ENCODE measurements at places on chromosomes 5 and 9. TPM values are rescaled to one million over a fixed set of nuclear protein-coding genes. Genes with fewer than 3 reads are reported as not detected.

The CCL27 gene
- not detected for total RNA-seq

The PTGES gene
- total RNA-seq = 33.0 TPM

The FBXL7 gene
- total RNA-seq = 33.6 TPM

The OBP2B gene
- total RNA-seq = not detected

The ZNF483 gene
- total RNA-seq = 12.0 TPM

The ADAMTS13 gene
- 3.3 TPM for total RNA-seq

The IL3 gene
- not detected for total RNA-seq

The SPAG8 gene
- 3.9 TPM for total RNA-seq

The TPPP gene
- 2.9 TPM for total RNA-seq

The BAAT gene
- total RNA-seq = not detected

The FAM81B gene
- total RNA-seq = not detected

The PCDHGB4 gene
- total RNA-seq = 12.0 TPM

The SPATA31C1 gene
- not detected for total RNA-seq

The FOXD4L4 gene
- 0.44 TPM for total RNA-seq

The HSPA4 gene
- total RNA-seq = 48.3 TPM

The MAST4 gene
- 24.3 TPM for total RNA-seq

The NCS1 gene
- total RNA-seq = 5.7 TPM

The CARTPT gene
- not detected for total RNA-seq

The GFI1B gene
- not detected for total RNA-seq

The SPINK4 gene
- not detected for total RNA-seq

The GPX3 gene
- 3,864 TPM for total RNA-seq
